RWPE2 (cell line): ENCODE measurements at places on chromosomes 11 and 22.

DNA sequence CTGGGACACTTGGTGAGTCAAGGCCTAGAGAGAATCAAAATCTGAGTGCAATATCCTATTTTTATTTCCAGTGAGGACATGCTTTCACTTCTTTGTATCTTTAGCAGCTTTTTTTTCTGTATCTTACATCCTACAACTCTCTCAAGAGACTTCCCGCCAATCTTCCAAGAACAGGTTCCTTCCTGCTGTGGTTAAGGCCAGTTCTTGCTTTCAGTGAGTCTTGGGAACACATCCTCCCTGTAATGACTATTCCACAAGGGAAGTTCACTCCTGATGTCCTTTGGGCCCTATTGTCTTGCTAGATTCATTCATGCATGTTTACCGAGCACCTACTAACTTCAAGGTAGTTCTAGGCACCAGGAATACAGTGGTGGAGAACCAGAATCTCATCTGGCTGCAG lies 3.8 kb upstream of the MMP12 start:
- no peak for DNase-seq
- no peak overlapping the region for H3K4me3 ChIP-seq
- H3K4me1 ChIP-seq: no peaks in the 10 kb centered on the region
- no peaks in the 10 kb centered on the region for H3K36me3 ChIP-seq

GRCh38 chr22:40726514-40726913 lies 47.2 kb downstream of the MCHR1 start:
- no peak for DNase-seq
- no peaks in the 10 kb centered on the region for H3K36me3 ChIP-seq
- peaks cover 15% of the 10 kb centered on the region for H3K4me1 ChIP-seq
- no peaks in the 10 kb centered on the region for H3K27me3 ChIP-seq
- no peak overlapping the region for H3K27ac ChIP-seq

- no peak for DNase-seq
- no peaks in the 10 kb centered on the region for H3K4me1 ChIP-seq
- no peak overlapping the region for H3K4me3 ChIP-seq
- H3K27ac ChIP-seq: no peak overlapping the region
- no peaks in the 10 kb centered on the region for H3K27me3 ChIP-seq
- H3K36me3 ChIP-seq: no peaks in the 10 kb centered on the region
These were observed 93.2 kb downstream of the FAR1 start for GRCh38 chr11:13761716-13762115.

- H3K36me3 ChIP-seq: peaks cover 34% of the 10 kb centered on the region
- no peaks in the 10 kb centered on the region for H3K27me3 ChIP-seq
- no peak for DNase-seq
- H3K4me3 ChIP-seq: no peak overlapping the region
- no peaks in the 10 kb centered on the region for H3K4me1 ChIP-seq
These were observed 11.8 kb downstream of the XBP1 start for GRCh38 chr22:28788601-28789000.
